Smooth muscle cell of the pulmonary artery (primary cell): ENCODE measurements at places on chromosomes 2 and 18. TPM values are rescaled to one million over a fixed set of nuclear protein-coding genes. Genes with fewer than 3 reads are reported as not detected.

Gene NTSR2
- not detected in 2 replicates for total RNA-seq

Gene NGEF
- total RNA-seq = 1.3 and 5.7 TPM in 2 replicates

Gene RAB17
- total RNA-seq = 0.78 and 0.83 TPM in 2 replicates

Gene ZC3H6
- 5.9 and 6.3 TPM in 2 replicates for total RNA-seq

Gene C2orf66
- 0.20 and 0.59 TPM in 2 replicates for total RNA-seq

Gene ZSWIM2
- total RNA-seq = 0.07 and 0.10 TPM in 2 replicates

Gene CNGA3
- not detected in 2 replicates for total RNA-seq

Gene TDRD15
- not detected in 2 replicates for total RNA-seq

Gene LHCGR
- total RNA-seq = not detected in 2 replicates

Gene FBXO48
- total RNA-seq = 0.26 and 0.39 TPM in 2 replicates

Gene SCG2
- 5.1 and 37.2 TPM in 2 replicates for total RNA-seq

Gene ANO7
- 1.0 and 1.7 TPM in 2 replicates for total RNA-seq

Gene GCG
- total RNA-seq = not detected in 2 replicates

Gene RTKN
- 16.3 and 23.5 TPM in 2 replicates for total RNA-seq

Gene FAM161A
- 1.6 TPM in 2 replicates for total RNA-seq

Gene ACMSD
- total RNA-seq = not detected in 2 replicates

Gene TXNDC2
- total RNA-seq = not detected in 2 replicates

Gene STAT4
- total RNA-seq = 0.56 and 5.4 TPM in 2 replicates

Gene DGKD
- 17.8 and 23.6 TPM in 2 replicates for total RNA-seq

Gene SOX11
- total RNA-seq = 0.03 and 0.52 TPM in 2 replicates

Gene EVX2
- total RNA-seq = not detected in 2 replicates

Gene QPCT
- total RNA-seq = 8.8 and 11.1 TPM in 2 replicates

Gene GDF7
- 0.63 and 1.0 TPM in 2 replicates for total RNA-seq

Gene CPS1
- total RNA-seq = 5.3 and 30.0 TPM in 2 replicates

Gene SLC11A1
- 0.13 TPM in 2 replicates for total RNA-seq

Gene SH3RF3
- 7.8 and 10.8 TPM in 2 replicates for total RNA-seq

Gene PPP1R7
- total RNA-seq = 29.0 and 37.9 TPM in 2 replicates

Gene CDC42EP3
- 30.0 and 73.7 TPM in 2 replicates for total RNA-seq

Gene ALPG
- total RNA-seq = not detected in 2 replicates

Gene MPP4
- total RNA-seq = 2.2 and 6.2 TPM in 2 replicates

Gene PROC
- total RNA-seq = 0.26 TPM in 1 of 2 replicates, not detected in the other

Gene ACTR2
- 125 and 147 TPM in 2 replicates for total RNA-seq

Gene SUCLG1
- total RNA-seq = 38.3 and 42.5 TPM in 2 replicates

Gene GAL3ST2
- 0.33 and 0.46 TPM in 2 replicates for total RNA-seq

Gene MTCL1
- 22.6 and 86.5 TPM in 2 replicates for total RNA-seq

Gene HOXD4
- total RNA-seq = 0.46 and 4.6 TPM in 2 replicates

Gene WDR33
- 32.6 and 33.8 TPM in 2 replicates for total RNA-seq

Gene MALT1
- total RNA-seq = 11.7 and 19.7 TPM in 2 replicates

Gene UGT1A3
- not detected in 2 replicates for total RNA-seq

Gene ZNF521
- total RNA-seq = 17.5 and 20.7 TPM in 2 replicates

Gene POLR1A
- 17.0 and 26.2 TPM in 2 replicates for total RNA-seq

Gene REEP1
- total RNA-seq = 0.07 and 0.33 TPM in 2 replicates

Gene REG1B
- not detected in 2 replicates for total RNA-seq

Gene GAD1
- 0.07 TPM in 1 of 2 replicates, not detected in the other for total RNA-seq

Gene CFC1
- total RNA-seq = not detected in 2 replicates

Gene MYL12A
- total RNA-seq = 770 and 926 TPM in 2 replicates

Gene GREB1
- total RNA-seq = 0.17 and 0.52 TPM in 2 replicates

Gene ABCA12
- 0.07 and 0.13 TPM in 2 replicates for total RNA-seq

Gene FOXD4L1
- total RNA-seq = 0.13 and 0.17 TPM in 2 replicates

Gene MALL
- total RNA-seq = 47.8 and 48.5 TPM in 2 replicates

Gene SAG
- not detected in 2 replicates for total RNA-seq

Gene DSEL
- 53.5 and 78.1 TPM in 2 replicates for total RNA-seq

Gene ARHGAP15
- 0.13 TPM in 1 of 2 replicates, not detected in the other for total RNA-seq

Gene KIF5C
- total RNA-seq = 0.10 and 0.13 TPM in 2 replicates

Gene RGPD4
- total RNA-seq = under 0.01 TPM in 1 of 2 replicates, not detected in the other
